NCI-H345 (cell line): ENCODE measurements at places on chromosomes 2 and 18.
A peak's percentile ranks its signal among the peaks of the same experiment; 100 is the strongest.

- no peak for DNase-seq
These were observed 3.2 kb upstream of the RNF149 start for GRCh38 chr2:101311696-101312017.

DNA sequence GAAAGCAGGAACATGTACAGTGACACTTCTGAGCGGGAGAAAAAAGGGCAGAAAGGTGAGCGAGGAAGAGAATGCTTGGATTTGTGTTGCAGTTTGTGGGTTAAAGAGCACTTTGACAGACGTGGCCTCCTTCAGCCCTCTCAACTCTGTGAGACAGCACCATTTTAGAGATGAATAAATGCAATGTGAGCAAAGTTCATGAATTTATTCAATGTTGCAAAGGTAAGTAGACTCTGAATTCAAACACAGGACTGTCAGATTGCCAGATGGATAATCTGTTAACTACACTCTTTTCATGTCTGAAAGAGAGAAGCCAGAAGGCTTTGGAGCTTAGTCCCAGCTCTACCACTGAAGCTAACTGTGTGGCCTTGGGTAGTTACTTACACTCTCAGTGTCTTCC lies 47.7 kb downstream of the BOD1L2 start:
- no peak for DNase-seq

DNA sequence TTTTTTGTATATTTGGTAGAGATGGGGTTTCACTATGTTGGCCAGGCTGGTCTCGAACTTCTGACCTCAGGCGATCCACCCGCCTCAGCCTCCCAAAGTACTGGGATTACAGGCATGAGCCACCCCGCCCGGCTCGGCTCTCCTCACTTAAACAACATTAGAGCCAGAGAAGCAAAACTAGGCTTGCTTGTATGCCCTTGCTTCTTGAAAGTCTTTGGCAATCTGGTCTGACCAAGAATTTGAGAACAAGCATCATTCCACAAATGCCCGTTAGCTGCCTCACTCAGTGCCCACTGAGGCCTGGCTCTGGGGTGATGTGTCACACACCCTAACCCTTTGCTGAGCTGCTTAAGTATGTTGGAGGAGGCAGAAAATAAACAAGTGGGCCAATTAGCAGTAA lies 33.5 kb downstream of the SOWAHC start:
- DNase-seq: no peak

DNA sequence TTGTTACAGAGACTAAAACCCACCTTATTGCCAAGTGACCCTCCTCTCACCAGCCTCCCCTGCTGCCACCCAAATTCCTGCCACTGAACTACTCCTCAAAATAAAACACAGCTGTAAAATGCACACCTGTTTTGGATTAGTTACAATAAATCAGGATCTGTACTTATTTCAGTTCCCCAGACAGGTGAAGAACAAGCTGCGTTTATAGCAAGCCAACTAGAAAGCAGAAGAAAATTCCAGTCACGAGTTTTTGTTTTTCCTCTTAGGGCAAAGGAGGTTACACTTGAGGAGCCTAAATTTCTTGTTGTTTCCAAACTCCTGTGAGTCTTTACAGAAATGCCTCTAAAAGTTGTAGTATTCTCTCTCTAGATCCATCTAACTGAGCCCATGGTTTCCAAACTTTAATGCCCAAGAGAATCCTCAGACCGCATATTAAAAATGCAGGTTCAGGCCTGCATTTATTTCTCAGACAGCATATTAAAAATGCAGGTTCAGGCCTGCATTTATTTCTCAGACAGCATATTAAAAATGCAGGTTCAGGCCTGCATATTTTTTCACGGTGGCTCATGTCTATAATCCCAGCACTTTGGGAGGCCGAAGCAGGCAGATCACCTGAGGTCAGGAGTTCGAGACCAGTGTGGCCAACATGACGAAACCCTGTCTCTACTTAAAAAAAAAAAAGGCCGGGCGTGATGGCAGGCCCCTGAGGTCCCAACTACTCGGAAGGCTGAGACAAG lies 62.2 kb downstream of the ALPK2 start:
- DNase-seq: no peak

DNA sequence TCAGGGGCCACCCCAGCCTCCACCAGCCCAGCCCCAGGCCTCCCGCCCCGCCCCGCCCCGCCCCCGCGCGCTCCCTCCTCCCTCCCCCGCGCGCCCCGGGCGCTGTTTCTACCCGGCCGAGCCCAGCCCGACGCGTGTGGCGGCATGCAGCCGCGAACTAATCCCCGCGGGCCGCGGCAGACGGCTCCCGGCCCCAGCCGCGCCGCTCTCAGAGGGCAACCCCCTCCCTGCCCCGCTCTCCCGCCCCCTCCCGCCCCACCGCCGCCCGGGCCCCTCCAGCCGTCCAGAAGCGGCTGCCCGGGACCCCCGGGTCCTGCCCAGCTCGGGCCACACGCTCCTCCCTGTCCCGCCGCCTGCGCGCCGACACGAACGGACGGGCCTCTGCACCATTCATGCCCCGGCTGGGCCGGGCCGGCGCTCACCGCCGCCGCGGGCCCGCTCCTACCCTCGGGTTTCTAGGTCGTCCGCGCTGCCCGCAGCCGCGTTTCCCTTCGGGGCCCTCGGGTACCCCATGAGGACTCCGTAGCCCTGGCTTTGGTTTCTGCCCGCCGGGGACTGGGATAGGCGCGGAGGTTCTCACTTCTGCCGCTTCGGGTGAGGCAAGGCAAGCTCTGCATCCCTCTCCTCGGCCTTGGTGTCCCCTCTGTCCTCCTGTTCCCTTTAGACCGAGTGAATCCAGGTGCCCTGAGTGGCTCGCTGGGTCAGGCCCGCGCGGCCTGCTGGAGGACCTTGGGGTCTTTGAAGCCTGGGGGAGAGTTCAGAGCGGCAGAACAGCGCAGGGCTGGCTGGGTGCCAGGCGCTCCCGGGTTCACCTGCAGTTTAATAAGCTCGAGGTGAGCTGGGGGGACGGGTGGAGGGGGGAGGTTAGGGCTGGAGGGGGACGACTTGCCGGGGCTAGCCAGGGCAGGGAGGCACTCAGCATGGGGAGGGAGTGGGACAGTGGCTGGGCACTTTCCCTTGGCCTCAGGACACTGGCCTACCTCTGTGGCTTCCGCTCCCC lies 3.1 kb downstream of the WNT10A start:
- no peak for DNase-seq

GRCh38 chr2:230318190-230319121 lies 8.5 kb upstream of the SP140L start:
- DNase-seq: no peak

DNA sequence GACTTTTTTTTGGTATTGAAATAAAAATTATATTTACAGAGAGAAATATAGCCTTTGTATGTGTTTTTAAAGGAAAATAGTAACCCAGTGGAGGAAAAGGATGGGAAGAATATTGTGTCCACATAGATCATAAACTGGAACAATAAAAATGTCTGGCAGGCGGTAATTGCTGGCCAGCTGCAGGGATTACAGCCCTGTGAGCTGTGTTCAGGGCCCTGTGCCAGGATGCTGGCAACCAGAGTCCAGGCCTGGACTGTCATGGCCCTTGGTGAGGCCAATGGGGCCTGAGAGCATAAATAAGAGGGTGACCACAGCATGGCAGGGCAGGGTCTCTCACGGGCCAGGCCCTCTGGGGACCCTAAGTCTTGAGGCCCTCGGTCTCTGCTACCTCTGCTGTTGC lies 171.2 kb downstream of the ACOXL start:
- no peak for DNase-seq

DNA sequence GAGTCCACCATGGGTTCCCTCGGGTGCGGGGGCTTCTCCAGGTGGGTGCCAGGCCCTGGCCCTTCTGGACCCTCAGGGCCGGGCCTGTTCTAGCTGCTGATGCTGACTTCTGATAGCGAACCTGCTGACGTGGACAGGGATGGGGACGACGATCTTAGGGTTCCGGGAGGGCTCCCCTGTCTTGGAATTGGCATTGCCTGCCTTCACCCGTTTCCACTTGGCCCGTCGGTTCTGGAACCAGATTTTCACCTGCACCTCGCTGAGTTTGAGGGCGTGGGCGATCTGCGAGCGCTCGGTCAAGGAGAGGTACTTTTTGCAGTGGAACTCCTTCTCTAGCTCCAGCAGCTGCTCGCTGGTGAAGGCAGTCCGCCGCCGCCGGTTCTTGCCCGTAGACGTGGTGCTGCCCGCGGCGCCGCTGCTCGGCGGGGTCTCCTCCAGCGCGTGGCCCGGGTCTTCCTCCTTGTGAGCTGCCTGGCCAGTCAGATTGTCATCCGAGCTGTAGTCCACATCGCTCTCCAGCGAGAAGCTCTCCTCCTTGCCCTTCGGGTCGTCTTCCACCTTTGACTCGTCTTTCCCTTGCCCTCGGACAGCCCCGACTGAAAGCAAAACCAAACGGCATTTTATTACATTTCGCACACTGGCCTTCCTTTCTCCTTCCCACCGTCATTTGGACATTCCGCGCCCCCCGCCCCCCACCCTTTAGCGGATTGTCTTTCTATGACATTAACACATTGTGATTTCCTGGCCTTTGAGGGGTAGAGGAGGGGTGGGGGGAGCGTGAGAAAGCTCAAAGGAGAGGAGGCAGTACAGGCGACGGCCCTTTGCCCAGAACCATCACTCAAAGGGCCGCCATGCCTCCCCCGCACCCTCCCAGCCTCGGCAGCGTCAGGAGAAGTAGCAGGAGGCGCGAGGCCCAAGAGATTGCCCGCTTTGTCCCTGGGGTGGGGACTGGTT lies 2.1 kb downstream of the GBX2 start:
- no peak for DNase-seq

GRCh38 chr2:118803012-118803411 lies 44.4 kb downstream of the EN1 start:
- no peak for DNase-seq

GRCh38 chr2:54572262-54572635 lies 116.1 kb downstream of the SPTBN1 start:
- peak; percentile 66 for DNase-seq

GRCh38 chr18:55997151-55997561 lies 409.2 kb upstream of the TCF4 start:
- DNase-seq: no peak

DNA sequence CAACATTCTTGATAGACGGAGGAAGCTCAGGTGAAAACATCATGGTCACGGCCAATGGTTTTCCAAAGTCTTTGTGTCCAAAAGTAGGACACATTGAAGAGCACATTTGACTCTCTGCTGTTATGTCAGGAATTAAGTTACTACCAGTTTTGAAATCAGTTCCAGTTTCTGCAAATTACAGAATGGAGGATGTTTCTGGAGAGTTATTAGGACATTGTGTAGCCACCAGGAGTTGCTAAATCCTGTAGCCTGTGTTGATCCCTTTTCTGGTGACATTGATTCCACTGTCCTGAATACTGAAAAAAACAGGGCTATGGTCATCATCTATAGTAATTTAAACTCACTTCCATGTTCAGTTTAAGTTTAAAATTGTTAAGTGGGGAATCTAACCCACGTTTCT lies 15.3 kb downstream of the UPP2 start:
- DNase-seq: no peak

- no peak for DNase-seq
These were observed 49.1 kb upstream of the SEMA4C start for GRCh38 chr2:96918754-96919550.
